ENCODE measurements at places on chromosomes 12 and 14. TPM values are rescaled to one million over a fixed set of nuclear protein-coding genes. Genes with fewer than 3 reads are reported as not detected.

PLD4 gene
- total RNA-seq: 0.52 TPM

DNA sequence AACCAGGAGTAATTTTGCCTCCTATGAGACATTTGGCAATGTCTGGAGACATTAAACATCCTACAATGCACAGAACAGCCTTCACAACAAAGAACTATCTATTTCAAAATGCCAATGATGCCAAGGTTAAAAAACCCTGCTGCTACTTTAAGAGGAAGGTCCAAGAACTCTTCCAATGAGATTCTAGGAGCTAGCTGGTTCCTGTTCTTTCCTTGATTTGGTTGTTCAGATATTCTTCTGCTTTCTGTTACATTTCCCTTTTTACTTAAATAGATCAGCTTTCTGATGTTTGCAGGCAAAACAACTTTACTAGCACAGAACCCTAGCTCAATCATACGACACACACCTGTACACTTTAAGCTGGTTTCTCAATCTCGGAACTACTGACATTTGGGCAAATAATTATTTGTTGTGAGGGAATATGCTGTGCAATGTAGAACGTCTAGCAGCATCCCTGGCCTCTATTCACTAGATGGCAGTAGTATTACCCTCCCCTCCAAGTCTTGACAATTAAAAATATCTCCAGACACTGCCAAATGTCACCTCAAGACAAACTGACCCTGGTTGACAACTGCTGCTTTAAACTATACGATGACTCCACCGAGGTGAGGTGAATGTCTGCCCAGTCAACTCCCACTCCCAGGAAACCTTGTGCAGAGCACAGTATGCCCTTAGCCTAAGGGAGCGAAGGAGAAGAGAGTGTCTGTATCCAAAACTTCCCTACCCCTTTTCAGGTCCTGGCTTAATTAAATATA lies 4.4 kb downstream of the BLTP3B start:
- H3K4me3 ChIP-seq: no peak overlapping the region
- H3K27ac ChIP-seq: no peak overlapping the region
- peaks cover 3% of the 10 kb centered on the region for H3K4me1 ChIP-seq
- H3K36me3 ChIP-seq: no peaks in the 10 kb centered on the region

DNA sequence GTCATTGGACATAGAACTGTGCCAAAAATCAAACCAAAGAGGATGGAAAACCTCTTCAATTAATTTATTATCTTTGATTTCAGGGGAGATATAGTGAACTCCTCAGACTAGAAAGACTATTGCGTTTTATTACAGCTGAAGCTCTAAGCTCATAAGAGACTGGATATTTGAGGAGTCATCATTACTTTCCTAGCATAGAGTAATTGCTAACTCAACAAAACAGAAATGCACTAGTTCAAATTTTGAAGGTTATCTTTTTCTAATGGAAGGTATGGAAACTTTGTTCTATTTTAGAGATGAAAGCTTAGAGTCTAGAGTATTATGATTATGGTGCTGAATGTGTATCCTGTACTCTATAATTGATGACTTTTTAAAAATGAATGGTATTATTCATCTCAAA lies 5.3 kb upstream of the BEST3 start:
- no peak overlapping the region for H3K27ac ChIP-seq
- no peaks in the 10 kb centered on the region for H3K4me1 ChIP-seq
- no peaks in the 10 kb centered on the region for H3K36me3 ChIP-seq
- H3K4me3 ChIP-seq: no peak overlapping the region
- DNase-seq: no peak
- no peaks in the 10 kb centered on the region for H3K27me3 ChIP-seq

DNA sequence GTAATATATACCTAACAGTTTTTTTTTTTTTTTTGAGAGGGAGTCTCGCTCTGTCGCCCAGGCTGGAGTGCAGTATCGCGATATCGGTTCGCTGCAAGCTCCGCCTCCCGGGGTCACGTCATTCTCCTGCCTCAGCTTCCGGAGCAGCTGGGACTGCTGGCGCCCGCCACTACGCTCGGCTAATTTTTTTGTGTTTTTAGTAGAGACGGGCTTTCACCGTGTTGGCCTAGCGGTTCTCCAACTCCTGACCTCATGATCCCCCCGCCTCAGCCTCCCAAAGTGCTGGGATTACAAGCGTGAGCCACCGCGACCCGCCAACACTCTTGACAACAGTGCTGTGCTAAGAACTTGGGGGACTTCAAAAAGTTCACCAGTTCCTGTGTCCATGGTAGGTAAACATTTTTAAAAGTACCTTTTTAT lies 63.5 kb downstream of the FOXG1 start:
- H3K36me3 ChIP-seq: no peaks in the 10 kb centered on the region
- no peaks in the 10 kb centered on the region for H3K4me1 ChIP-seq
- peak; percentile 17 for DNase-seq
- no peak overlapping the region for H3K27ac ChIP-seq

- no peaks in the 10 kb centered on the region for H3K27me3 ChIP-seq
- no peaks in the 10 kb centered on the region for H3K36me3 ChIP-seq
- no peaks in the 10 kb centered on the region for H3K4me1 ChIP-seq
- H3K4me3 ChIP-seq: no peak overlapping the region
These were observed 41.3 kb downstream of the FANCM start for GRCh38 chr14:45177076-45177475.

DNA sequence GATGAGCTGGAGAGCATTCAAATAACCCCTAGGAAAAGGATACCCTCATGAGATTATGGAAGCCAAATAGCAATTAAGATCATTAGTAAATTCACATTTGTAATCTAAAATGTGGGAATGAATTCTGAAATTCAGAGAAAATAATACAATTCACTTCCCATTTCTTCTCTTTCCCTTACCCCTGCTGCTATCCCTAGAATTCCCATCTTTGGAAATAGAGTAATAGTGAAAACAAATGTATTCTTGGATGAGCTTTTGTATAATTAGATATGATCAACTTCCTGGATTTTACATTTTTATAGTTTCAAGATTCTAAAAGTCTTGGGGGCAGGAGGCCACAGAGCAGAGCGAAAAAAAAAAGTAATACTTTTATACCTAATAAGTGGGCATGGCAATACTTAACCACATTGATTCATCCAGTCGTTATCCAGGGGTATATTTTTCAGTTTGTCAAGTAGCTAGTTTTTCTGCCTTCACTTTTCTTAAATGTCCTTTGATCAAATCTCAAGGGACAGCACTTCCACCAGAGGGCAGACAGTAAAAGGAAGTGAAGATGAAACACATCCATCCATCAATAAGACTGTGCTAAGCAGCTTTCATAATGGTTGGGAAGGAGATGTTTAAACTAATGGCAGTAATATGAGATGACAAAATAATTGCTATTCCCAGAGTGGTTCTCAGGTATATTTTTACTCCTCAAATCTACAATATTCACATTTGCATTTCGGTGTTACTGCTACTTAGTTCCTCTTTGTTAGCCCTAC lies 401.3 kb downstream of the DIO2 start:
- H3K4me3 ChIP-seq: no peak overlapping the region
- DNase-seq: no peak
- no peaks in the 10 kb centered on the region for H3K4me1 ChIP-seq
- no peaks in the 10 kb centered on the region for H3K36me3 ChIP-seq

CLEC1A gene
- total RNA-seq: 0.83 TPM
